ENCODE measurements at places on chromosomes 2 and 18. TPM values are rescaled to one million over a fixed set of nuclear protein-coding genes. Genes with fewer than 3 reads are reported as not detected.
A peak's percentile ranks its signal among the peaks of the same experiment; 100 is the strongest.

GRCh38 chr18:12242658-12243260, 11.4 kb upstream of the CIDEA start:
- DNase-seq, result no peak

GRCh38 chr18:2547477-2548087, 23.7 kb downstream of the METTL4 start:
- DNase-seq, result peak; percentile 66

DNA sequence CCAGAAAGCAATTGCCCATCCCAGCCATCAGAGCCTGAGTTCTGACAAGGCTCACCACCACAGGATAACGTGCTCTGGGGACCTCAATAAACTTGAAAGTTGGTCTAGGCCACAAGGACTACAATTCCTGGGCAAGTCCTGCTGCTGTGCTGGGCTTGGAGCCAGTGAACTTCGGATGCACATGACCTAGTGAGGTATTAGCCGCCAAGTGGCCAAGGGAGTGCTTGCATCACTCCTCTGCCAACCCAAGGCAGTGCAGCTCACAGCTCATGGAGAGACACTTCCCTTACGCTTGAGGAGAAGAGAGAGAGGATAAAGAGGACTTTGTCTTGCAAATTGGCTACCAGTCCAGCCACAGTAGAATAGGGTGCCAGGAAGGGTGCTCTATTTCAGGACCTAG, 219.6 kb downstream of the MBD2 start:
- no peak for DNase-seq

ABCB11 gene
- total RNA-seq, result 7.9 TPM

ARHGEF4 gene
- total RNA-seq, result 8.9 TPM

QPCT gene
- total RNA-seq, result 37.6 TPM
